ENCODE measurements at places on chromosomes 2 and 18.

DNA sequence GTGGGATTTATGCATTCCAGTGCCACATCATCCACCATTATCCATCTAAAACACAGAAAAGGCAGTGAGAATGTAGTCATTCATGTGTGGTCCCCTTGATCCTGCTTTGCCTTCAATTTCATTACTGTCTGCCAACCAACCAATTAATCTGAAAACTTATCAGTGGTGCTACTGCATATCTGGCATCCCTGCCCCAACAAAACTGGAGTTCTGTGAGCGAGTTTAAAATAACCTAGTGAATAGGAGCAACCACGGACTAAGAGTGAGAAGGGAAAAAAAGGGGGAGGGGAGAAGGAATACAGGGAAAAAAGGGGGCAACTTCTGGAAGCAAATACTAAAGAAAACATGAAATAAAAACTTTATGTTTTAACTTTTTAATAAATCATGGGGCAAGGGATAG is 42.2 kb downstream of the SLC8A1 start:
- no peak for DNase-seq

GRCh38 chr2:174750923-174751441 is 13.3 kb downstream of the CHRNA1 start:
- no peak for DNase-seq

DNA sequence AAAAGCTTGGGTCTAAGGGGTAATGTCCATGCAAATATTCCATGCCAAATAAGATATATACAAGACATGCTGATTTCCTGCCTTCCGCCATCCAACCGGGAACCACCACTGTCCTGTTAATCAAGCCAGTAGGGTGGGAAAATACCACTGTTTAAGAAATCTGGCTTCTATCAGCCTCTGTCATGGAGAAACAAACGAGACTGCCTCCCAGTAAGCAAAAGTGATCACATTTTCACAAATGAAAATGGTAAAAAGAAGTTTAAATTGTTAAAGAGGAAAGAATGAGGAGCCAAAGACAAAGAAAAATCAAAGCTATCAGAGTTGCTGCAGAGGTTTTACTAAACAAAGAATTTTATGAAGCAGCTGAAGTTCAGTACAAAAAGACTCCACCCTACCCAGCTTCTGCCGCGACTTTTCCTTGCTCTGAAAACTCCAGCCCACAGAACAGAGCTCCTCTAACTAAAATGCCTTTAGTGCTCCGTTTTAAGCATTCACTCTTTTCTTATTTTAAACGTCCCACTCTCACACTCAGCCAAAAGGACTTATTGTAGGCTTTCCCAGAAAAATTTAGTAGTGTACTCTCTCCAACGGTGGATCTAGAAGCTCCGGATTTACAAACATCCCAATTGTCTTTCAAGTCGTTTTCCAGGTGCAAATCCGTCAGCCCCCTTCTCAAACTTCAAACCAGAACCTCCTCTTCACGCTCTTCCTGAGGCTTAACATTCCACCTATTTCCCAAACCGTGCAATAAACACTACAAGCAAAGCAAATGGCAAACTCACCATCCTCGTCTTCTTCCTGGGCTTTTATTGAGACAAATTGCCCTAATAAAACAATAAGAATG is 613 bp downstream of the COL5A2 start:
- no peak for DNase-seq

DNA sequence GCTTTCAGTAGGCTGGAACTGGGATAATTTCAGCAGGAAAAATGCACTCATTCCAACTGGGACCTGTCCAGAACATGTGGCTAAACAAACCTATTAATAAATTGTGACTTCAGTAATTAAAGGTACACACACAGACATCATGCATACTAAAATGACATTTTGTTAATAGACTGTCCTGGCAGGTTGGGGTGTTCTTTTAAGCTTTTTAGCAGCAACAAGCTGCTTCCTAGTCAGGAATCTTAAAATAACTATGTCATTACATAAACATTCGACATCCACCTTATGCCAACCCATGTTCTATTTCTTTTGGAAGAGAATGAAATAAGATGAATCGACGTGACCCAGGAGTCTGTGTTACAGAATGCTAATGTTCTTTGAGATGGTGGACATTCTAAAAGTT is 435.7 kb downstream of the TXNL1 start:
- no peak for DNase-seq

DNA sequence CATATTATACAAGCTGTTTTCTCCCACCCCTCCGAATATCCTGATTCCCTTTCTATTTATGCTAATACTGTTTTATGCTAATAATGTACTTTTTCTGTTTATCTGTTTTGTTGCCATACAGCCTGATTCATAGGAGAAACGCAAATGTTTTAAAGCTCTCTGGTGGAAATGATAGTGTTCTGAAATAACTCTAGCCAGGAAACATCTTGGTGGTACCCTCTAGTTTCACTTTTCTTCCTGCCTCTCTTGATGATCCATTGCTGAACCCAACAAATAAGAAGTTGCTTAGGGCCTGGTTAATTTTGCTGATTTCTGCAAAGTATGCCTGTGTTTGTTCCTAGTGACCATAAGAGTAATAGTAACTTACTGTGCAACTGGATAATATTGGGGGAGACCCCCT is 148.4 kb upstream of the KCTD1 start:
- DNase-seq: no peak

DNA sequence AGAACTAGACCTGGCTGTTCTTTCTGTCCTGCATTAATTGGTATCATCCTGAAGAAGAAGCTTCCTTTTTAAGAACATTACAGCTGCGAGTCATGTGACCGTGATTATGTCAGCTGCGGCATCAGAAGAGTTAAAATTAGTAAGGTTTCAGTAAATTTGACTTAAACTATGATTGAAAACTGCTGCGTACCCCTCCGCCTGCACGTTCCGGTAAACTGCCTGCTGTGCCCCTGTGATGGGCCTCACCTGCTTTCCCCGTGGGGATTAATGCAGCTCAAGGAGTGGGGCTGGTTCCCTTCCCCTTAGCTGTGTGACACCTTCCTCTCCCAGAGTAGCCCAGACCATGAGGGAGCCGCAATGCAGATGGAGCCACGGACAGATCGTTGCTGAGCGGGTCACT is 36.1 kb upstream of the MYO3B start:
- no peak for DNase-seq

- DNase-seq: no peak
These were observed 222.8 kb upstream of the TMEM200C start for GRCh38 chr18:6118080-6118479.

GRCh38 chr2:86372133-86372532 is 34.7 kb upstream of the REEP1 start:
- DNase-seq: no peak

DNA sequence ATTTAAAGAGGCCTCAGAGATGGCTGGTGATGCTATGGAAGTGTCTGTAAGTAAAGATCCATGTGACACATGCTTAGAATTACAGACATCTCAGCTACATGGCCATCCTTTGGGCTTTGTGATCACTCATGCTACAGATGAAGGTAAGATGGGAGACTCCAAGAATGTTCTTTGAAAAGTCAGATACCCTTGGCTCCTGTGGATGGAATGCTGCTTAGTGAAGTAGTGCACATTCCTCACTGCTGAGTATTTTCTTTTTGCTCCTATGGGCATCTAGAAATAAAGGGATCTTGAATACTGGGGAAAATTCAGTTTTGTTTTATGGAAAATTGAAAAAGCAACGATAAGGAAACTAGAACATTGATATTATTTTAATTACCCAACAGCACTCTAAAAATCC is 55.2 kb upstream of the REV1 start:
- DNase-seq: peak; percentile 5

DNA sequence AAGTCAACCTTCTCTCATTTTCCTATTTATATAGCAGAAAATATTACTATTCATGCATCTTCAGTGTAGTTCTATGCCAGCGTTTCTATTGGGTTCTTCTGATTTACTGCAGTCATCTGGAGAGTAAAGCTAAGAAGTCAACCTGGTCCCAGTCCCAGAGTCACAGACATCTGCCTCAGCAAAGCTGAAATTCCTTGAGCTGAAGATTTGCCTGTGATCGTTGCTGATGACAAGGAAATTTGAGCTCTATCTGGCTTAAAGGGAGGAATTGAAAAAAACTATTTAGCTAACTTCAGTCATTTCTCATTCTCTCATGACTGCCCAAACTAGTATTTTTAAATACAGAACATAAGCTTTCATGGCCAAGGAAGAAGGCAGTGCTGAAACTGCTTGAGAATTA is 45.7 kb downstream of the RND3 start:
- DNase-seq: no peak

DNA sequence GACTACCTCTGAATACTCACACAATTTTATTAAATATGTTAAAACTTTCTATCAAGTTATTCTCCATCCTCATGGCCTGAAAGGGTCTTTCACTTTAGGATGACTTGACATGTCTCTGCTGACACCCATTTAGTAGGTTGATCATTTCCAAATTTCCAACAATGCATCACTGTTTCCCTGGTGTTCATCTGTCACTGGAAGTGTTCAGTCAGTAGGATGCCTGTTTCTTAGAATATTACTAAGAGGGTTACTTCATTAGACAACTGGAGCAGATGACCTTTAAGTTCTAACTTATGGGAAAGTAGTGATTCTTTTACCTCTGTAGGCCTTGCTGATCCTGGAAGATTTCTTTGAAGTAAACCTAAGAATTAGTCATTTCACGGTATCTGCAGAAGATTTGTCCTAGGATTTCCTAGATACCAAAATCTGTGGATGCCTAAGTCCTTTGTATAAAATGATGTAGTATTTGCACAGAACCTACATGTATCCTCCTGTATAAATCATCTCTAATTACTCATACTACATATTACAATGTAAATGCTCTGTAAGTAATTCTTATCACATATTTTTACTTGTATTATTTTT is 77.7 kb downstream of the MAP3K20 start:
- no peak for DNase-seq

DNA sequence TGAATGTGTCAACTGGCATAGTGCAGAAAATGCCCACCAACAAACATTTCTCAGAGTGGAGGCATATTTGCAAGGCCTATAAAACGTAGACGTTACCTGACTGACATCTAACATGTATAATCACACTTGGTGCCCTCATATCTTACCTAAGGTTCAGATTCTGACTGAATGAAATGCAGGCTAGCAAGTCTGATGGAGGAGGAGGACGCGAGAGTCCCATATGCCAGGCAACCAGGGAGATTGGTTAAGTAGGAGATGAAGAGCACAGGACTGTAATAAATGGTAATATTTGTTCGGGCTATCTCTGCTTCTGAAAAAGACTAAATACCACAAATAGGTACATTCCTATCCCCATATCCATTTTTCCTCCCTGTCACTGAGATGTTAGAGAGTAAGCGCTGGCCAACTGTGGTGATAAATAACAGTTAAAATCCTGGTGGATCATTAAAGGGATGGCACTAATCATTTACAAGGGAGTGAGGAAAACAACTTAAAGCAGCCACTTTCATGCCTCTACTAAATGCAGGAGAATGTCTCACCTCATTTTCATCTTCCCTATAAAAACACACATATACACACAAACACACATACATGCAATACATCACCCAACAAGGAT is 217.2 kb downstream of the TMEM163 start:
- no peak for DNase-seq

DNA sequence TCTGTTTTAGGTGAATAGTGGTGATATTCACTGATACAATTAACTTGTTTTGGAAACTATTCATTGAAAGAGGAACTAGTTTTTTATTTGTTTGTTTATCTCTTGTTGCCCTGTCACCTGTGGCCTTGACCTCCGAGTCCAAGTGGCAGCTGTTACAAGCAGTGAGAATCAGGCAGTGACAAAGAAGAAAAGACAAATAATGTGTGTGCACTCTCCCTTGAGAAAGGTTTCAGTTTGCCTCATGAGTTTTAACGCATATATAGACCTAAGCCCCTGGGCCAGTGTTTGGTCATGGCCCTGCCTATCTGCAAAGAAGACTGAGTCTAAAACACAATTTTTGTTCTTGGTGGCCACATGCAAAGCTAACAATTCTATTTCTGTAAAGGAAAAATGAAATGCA is 15.3 kb downstream of the KYNU start:
- no peak for DNase-seq

DNA sequence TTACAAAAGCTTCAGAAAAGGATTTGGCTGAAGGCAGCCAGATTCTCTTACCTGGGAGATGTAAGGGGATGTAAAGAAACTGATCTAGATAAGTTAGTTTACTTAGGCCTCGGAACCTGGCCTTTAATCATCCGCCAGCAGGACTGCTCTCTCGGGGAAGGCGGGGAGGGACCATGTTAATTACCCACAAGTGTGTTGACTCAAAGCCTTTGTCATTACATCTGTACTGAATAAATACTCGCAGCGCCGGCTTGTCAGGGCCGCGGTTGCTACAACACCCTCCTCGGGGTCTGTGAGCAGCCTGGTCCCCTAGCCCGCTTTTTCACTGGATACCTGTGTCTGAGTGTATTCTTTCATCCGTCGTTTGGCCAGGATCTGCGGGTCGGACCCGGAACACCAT is 6.7 kb downstream of the CHMP3 start:
- no peak for DNase-seq

GRCh38 chr2:11701206-11701605 is 31.2 kb upstream of the NTSR2 start:
- DNase-seq: peak; percentile 18

DNA sequence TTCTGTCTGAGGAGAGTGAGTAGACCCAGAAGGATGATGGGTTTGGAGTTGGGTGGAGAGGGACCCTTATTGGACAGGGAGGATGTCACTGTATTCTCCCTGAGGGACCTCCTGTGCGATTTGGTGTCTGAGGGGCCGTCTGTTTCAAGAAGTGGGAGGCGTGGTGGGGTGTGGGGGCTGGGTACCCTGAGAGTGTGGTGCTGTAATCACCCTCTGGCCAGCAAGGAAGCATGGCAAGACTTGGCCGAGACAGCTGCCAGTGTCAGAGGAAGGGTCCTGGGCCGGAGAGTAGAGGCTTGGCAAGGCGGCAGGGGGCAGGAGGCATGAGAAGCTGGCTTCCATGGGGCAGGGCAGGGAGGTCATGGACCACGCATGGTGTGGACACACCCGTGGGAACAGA is 43.1 kb downstream of the CTIF start:
- no peak for DNase-seq

- DNase-seq: peak; percentile 28
These were observed 258.5 kb downstream of the TWIST2 start for GRCh38 chr2:239106314-239106908.

- no peak for DNase-seq
These were observed 4.0 kb upstream of the LDLRAD4 start for GRCh38 chr18:13214609-13215008.

- DNase-seq: no peak
These were observed 731.3 kb upstream of the RAB6C start for GRCh38 chr2:129248198-129248597.

DNA sequence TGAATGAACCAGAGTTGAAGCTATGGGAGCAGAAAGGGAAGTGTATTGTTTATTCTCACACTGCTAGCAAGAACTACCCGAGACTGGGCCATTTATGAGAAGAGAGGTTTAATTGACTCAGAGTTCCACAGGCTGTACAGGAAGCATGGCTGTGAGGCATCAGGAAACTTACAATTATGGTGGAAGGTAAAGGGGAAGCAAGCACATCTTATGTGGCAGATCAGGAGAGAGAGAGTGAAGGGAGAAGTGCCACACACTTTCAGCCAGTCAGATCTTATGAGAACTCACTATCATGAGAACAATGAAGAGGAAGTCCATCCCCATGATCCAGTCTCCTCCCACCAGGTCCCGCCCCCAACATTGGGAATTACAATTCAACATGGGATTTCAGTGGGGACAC is 383.2 kb upstream of the SLC14A2 start:
- DNase-seq: no peak

GRCh38 chr2:170588729-170589128 is 126.4 kb upstream of the SP5 start:
- DNase-seq: no peak

- peak; percentile 43 for DNase-seq
These were observed 106.0 kb upstream of the MAP3K20 start for GRCh38 chr2:172969609-172970008.

Data from DMS79 treated with DMSO at 0.1 percent for 48 hours (cell line).